Kidney (tissue), 22 donors: ENCODE measurements at places on chromosomes 5 and 9. TPM values are rescaled to one million over a fixed set of nuclear protein-coding genes. Genes with fewer than 3 reads are reported as not detected.

DNA sequence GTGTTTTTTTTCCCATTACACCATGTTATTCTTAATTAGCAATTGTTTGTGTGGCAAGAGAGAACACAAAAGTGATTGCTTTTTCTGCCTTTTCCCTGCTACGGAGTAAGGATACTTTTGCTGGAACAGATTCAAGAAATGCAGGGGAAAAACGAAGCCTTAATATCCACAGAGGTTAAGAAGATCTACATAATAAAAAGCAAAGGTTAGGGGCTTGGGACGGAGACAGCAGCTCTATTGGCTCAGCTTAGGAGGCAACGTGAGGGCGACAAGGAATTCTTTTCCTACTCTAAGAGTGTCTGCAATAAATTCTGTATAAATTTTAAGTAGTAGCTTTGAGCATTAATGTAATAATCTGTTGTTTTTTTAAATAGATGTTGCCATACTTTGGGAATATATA, 693.3 kb downstream of the DTWD2 start:
- no peaks in the 10 kb centered on the region for H3K36me3 ChIP-seq
- no peaks in the 10 kb centered on the region for H3K27me3 ChIP-seq
- no peak overlapping the region for H3K4me3 ChIP-seq
- H3K27ac ChIP-seq: no peak overlapping the region

GRCh38 chr5:132052520-132052919, 7.9 kb upstream of the IL3 start:
- H3K4me3 ChIP-seq: no peak overlapping the region
- no peaks in the 10 kb centered on the region for H3K27me3 ChIP-seq
- DNase-seq: peak; percentile 18
- no peaks in the 10 kb centered on the region for H3K4me1 ChIP-seq

- no peak for DNase-seq
- no peaks in the 10 kb centered on the region for H3K36me3 ChIP-seq
- H3K27ac ChIP-seq: no peak overlapping the region
- no peaks in the 10 kb centered on the region for H3K4me1 ChIP-seq
These were observed 255.8 kb downstream of the ROR2 start for GRCh38 chr9:91694081-91694870.

DNA sequence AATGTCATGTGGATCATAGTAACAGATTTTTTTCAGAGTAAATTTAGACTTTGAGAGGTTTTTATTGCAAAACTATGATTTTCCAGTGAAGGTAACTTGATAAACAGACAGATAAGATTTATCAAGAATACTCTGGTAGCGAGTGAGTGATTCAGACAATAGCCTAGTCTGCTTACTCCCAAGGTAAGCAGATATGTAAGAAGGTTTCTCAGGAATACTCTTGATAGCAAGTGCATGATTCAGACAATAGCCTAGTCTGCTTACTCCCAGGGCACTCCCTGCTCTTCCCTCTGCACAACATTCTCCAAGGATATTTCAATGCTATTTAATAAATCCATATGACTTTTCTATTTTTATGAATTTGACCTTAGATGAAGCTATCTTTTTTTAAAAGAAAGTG, 1881.5 kb downstream of the EFNA5 start:
- H3K27me3 ChIP-seq: no peaks in the 10 kb centered on the region
- no peak for DNase-seq
- H3K4me1 ChIP-seq: no peaks in the 10 kb centered on the region
- H3K27ac ChIP-seq: no peak overlapping the region
- no peak overlapping the region for H3K4me3 ChIP-seq
- no peaks in the 10 kb centered on the region for H3K36me3 ChIP-seq

DNA sequence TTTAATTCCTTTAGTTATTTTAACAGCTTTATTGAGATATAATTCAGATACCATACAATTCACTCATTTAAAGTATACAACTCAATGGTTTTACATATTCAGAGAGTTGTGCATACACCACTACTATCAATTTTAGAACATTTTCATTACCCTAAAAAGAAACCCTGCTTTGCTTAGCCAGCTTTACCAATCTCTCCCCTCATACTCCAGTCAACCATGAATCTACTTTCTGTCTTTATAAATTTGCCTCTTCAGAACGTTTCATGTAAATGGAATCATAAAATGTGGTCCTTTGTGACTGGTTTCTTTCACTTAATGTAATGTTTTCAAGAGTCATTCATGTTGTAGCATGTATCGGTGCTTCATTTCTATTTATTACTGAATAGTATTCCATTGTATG, 24.9 kb downstream of the NIM1K start:
- no peak overlapping the region for H3K27ac ChIP-seq
- H3K4me1 ChIP-seq: no peaks in the 10 kb centered on the region
- H3K27me3 ChIP-seq: no peaks in the 10 kb centered on the region
- H3K36me3 ChIP-seq: no peaks in the 10 kb centered on the region
- H3K4me3 ChIP-seq: no peak overlapping the region

DNA sequence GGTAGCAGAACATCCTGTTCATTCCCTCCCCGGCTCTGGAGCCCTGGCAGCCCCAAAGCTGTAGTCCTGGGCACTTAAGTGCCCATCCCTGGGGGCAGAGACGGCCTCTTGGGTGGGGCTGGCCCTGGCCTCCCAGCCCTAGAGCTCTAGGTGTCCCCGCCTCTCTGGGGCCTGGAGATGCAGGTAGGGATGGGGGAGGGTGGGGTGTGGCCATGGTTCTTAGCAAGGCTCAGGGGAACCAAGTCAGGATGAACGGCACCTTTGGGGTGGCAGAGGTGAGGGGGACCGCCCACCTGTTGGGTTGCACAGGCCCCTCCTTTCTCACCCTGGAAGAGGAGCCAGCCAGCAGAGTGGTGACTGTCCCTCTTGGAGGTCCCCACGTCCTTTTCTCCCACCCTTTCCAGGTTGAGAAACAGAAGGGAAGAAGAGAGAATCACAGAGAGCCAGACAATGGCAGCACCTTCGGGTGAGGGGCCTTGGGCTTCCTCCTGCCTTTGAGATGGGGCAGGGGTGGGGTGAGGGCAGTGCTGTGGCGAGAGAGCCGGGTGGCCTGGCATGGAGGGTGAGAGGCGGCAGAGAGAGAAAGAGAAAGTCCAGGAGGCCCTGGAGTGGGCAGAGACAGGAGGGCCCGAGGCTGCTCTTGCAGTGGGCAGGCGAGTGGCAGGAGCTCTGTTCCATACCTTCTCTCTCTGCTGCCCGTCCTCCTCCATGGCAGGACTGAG, 2.3 kb downstream of the CRAT start:
- DNase-seq: no peak
- H3K4me3 ChIP-seq: no peak overlapping the region

DNA sequence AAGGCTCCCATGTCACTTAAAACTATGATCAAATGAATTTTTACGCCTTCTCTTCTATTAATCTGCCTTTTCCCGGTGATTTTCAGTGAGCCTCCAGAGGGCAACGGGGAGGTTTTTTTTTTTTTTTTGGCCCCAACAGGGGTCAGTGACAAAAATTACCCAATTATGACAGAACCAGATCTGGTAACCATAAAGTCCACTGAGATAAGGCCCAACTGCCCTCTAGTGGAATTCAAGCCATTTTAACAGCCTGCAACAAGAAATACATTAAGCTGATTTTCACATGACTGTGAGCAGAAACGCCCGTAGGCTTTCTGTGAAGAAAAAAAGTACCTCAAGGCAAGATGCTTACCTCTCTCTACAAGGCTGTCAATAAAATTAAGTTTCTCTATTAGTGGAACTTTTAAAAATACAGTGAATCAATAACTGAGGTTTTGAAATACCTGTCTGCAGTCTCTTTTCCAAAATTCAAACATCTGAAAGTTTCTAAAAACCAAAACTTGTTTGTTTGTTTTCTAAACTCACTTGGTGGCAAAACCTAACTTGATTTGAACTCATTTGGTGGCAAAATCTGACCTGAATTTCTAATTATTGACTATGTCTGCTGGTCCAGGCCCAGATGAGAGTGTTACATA, 49.7 kb upstream of the FST start:
- H3K27ac ChIP-seq: no peak overlapping the region
- no peak overlapping the region for H3K4me3 ChIP-seq
- H3K27me3 ChIP-seq: no peaks in the 10 kb centered on the region
- no peaks in the 10 kb centered on the region for H3K4me1 ChIP-seq

- no peak overlapping the region for H3K27ac ChIP-seq
- no peak overlapping the region for H3K4me3 ChIP-seq
- DNase-seq: no peak
- H3K36me3 ChIP-seq: no peaks in the 10 kb centered on the region
- H3K27me3 ChIP-seq: no peaks in the 10 kb centered on the region
These were observed 2.7 kb downstream of the HSPB3 start for GRCh38 chr5:54458221-54458620.

GRCh38 chr9:121085661-121086060, 10.9 kb downstream of the CNTRL start:
- no peak overlapping the region for H3K4me3 ChIP-seq
- H3K27ac ChIP-seq: no peak overlapping the region
- H3K27me3 ChIP-seq: no peaks in the 10 kb centered on the region
- H3K4me1 ChIP-seq: no peaks in the 10 kb centered on the region

GRCh38 chr9:33024126-33024965, 727 bp upstream of the DNAJA1 start:
- H3K27ac ChIP-seq: peak overlapping the region; percentile 100
- peak overlapping the region; percentile 76 for H3K4me3 ChIP-seq

DNA sequence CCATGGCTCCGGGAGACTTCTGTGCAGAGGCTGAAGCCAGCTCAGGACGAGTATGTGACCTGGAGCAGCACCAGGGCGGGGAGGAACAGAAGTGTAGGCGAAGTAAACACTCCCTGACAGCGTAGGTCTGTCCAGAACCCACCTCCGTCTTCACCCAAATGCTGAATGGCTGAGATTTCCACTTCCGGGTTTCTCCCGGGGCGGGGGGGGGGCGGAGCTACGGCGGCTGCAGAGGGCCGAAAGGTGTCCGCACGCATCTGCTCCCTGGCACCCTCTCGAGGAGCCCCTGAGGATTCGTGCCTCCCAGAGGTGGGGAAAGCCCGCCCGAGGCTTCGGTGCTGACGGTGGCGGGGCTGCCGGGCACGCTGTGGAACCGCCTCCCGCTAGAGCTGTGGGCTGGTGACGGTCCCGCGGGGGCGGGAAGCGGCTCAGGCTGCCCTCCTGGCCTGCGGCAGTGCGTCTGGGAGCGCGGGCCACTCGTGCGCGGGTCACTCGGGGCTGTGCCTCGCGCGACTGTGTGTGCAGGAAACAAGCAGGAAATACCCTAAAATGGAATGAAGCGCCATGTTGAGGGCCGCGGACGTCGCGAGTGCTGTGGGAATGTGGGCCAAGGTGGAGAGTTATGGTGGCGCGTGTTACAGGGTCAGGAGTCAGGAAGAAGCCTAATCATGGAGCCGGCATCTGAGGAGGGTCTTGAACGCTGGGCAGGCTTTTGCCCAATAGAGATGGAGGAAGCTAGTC, 1425.4 kb downstream of the FOXD4L5 start:
- no peak overlapping the region for H3K4me3 ChIP-seq
- H3K27me3 ChIP-seq: no peaks in the 10 kb centered on the region
- no peaks in the 10 kb centered on the region for H3K36me3 ChIP-seq
- no peak overlapping the region for H3K27ac ChIP-seq
- H3K4me1 ChIP-seq: no peaks in the 10 kb centered on the region

- no peaks in the 10 kb centered on the region for H3K27me3 ChIP-seq
- H3K4me1 ChIP-seq: no peaks in the 10 kb centered on the region
- H3K36me3 ChIP-seq: peaks cover 3% of the 10 kb centered on the region
- no peak overlapping the region for H3K27ac ChIP-seq
- H3K4me3 ChIP-seq: no peak overlapping the region
These were observed 32.8 kb downstream of the TMEM161B start for GRCh38 chr5:88235828-88236227.

Gene STK32A
- total RNA-seq: 8.6 TPM

Gene PKD2L2
- not detected for total RNA-seq

Gene SLC4A9
- total RNA-seq: 2.5 TPM

Gene PDE8B
- total RNA-seq: 4.5 TPM
